Left renal cortex interstitium (tissue), 4 donors: ENCODE measurements at places on chromosomes 2 and 18. TPM values are rescaled to one million over a fixed set of nuclear protein-coding genes. Genes with fewer than 3 reads are reported as not detected.

DNA sequence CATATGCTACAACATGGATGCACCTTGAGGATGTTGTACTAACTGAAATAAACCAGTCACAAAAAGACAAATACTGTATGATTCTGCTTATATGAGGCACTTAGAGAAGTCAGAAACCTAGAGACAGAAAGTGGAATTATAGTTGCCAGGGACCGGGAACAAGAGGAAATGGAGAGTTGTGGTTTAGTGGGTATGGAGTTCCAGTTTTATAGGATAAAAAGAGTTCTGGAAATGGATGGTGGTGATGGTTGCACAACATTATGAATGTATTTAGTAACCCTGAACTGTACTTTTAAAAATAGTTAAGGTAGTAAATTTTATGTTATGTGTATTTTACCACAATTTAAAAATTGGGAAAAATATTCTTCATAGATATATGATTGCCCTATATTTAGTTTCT is 97.7 kb downstream of the DPP4 start:
- no peak for DNase-seq

DNA sequence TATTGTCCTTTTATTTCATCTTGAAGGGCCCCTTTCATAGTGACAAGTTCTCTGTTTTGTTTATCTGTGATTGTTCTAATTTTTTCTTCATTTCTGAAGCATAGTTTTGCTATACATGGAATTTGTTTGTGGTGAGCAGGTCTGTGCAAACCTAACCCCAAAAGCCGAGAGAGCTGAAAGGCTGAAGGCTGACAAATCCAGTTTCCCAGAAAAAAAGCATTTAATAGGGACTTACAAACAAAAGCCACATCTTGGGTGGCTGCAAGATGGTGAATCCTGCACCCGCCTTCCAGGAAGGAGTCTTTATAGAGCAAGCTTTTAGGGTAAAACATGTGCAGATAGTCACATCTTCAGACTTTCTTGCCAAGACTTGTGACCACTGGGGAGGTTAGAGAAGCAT is 473.4 kb upstream of the TRIB2 start:
- no peak for DNase-seq

- DNase-seq, result no peak
Observed at GRCh38 chr18:31199190-31199769, 36.6 kb upstream of the DSC1 start.

PLCL1 gene
- polyA plus RNA-seq, result 14.2 TPM

DNA sequence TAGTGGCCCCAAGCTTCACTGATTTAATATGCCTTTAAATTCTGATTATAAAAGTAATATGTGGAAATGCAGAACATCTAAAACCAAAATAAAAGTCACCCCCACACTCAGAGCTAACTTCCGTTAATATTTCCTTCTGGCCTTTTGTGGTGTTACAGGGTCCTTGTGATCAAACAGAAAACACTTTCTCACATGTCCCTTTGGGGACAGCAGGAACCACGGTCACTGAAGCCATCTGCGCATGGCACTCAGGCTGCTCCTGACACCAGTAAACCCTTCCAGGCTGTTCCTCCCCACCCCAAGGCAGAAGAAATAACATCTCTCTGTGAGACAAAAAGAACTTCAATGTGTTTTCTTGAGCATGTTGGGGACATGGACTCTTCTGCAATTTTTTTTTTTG is 25.1 kb upstream of the GPR17 start:
- DNase-seq, result no peak
